ENCODE measurements at places on chromosomes 13 and 19.

DNA sequence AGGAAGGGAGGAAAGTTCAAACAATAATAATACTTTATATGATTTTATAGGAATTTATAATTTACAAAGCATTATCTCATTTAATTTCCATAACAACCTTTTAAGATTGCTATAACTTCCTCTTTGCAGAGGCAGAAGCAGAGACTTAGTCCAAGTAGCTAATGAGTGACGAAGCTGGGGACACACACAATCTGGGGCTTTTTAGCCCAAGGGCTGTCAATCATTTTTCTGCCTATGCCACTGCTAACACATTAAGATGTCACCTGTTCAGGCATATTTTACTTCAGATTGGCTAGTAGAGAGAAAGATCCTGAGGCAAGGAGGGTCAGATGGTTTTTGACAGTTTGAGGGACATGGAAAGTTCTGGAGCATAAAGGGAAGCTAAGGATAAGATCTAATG lies 12.6 kb downstream of the SCEL start:
- DNase-seq = no peak

- DNase-seq = no peak
These were observed 7.0 kb downstream of the CUL4A start for GRCh38 chr13:113216254-113217048.

DNA sequence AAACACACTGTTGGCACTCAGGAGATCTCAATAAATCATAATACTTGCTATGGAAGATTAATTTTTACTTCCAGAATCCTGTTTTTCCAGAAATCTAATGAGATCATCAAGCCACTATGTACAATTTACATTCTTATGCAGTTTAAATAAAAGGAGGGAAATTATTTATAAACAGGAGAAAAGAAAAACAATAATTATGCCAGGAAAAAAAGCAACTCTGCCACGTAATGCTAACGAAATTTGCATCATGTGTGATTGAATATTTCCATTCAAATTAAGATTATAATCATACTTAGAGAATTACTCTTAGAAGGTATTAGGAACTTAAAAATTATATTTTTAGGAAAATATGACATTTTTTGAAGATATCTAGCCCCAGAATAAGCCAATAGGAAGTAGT lies 13.0 kb downstream of the FAM124A start:
- no peak for DNase-seq

- no peak for DNase-seq
These were observed 94.1 kb upstream of the SLC7A1 start for GRCh38 chr13:29689548-29689947.

- no peak for DNase-seq
These were observed 161.7 kb downstream of the TEX29 start for GRCh38 chr13:111482126-111482525.

GRCh38 chr13:37481011-37481884 lies 117.3 kb downstream of the POSTN start:
- no peak for DNase-seq

GRCh38 chr19:29882719-29883105 lies 59.3 kb upstream of the URI1 start:
- no peak for DNase-seq

GRCh38 chr19:1859331-1859781 lies 4.0 kb downstream of the KLF16 start:
- no peak for DNase-seq

DNA sequence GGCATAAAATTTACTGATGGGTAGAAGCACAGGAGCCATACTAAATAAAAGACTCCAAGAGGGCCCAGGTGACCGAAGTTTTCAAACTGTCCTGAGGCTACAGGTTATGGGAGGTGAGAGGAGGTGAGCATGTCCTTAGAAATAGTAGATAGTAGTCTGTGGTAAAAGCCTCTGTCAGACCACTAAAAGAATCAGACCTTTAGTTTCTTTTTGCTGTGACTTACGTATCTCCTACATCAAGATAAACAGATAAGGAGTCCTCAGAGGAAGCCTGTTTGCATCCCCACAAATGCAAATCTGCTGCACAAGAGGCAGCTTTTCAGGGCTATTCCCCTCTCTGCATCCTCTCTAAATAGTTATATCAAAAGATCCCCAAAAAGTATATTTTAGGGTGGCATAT lies 711.6 kb upstream of the SLITRK6 start:
- no peak for DNase-seq

GRCh38 chr13:95783747-95784146 lies 106.8 kb downstream of the DNAJC3 start:
- DNase-seq = no peak

DNA sequence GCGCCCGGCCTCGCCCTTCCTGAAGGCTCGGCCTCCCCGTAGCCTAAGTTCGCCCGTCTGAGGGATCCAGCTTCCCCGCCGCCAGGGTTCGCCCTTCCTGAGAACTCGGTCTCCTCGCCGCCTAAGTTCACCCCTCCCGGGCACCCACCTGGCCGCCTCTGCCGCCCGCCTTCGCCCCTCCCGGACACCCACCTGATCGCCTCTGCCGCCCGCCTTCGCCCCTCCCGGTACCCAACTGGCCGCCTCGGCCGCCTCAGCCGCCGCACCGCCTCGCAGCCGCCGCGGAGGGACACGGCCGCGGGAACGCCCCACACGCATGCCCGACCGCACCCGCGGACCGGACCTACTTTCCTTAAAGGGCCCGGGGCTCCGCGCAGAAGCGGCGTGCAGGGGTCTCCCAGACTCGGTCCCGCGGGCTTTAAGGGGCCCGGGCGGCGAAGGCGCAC lies at the start of gene MOB3A:
TSS of gene MOB3A (minus strand) at position 293 of the 446 bp plus-strand sequence. CDS start 17,766 bp downstream, outside the sequence.
- peak; percentile 87 for DNase-seq

GRCh38 chr13:113905018-113905417 lies 41.1 kb upstream of the GAS6 start:
- no peak for DNase-seq

DNA sequence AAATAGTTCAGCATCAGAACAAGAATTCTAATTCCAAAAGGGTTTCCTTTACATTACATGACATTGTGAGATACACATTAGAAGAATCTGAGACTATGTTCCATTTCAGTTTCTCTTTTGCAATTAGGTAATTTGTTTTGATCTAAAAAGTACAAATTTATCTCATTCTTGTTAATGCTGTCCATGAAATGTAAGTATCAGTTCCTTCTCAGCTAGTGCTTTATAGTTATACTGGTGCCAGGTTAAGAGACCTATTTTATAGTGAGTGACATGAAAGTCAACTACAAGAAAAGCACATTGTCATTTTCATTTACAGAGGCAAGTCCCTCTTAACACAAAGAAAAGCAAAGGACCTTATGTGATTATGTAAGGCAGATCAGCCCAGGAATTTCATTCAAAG lies 43.9 kb downstream of the RCBTB2 start:
- no peak for DNase-seq

DNA sequence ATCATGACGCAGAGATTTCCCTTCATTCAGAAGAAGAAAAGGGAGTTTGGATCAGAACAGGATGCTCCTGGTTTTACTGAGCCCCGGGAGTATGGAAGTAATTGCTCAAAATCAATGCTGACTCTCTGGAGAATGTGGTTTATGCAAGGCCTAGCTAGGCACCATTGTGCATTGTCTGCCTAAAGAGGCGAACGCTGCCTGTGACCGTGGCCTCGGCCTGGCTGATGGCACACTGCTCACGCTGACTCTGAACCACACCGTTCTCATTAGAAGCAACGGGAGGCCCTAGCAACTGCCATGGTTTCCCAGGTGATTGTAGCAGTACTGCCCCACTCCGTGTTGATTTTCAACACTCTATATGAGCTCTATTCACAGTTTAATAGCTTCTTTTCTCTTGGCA lies 41.7 kb upstream of the UBL3 start:
- DNase-seq = no peak

DNA sequence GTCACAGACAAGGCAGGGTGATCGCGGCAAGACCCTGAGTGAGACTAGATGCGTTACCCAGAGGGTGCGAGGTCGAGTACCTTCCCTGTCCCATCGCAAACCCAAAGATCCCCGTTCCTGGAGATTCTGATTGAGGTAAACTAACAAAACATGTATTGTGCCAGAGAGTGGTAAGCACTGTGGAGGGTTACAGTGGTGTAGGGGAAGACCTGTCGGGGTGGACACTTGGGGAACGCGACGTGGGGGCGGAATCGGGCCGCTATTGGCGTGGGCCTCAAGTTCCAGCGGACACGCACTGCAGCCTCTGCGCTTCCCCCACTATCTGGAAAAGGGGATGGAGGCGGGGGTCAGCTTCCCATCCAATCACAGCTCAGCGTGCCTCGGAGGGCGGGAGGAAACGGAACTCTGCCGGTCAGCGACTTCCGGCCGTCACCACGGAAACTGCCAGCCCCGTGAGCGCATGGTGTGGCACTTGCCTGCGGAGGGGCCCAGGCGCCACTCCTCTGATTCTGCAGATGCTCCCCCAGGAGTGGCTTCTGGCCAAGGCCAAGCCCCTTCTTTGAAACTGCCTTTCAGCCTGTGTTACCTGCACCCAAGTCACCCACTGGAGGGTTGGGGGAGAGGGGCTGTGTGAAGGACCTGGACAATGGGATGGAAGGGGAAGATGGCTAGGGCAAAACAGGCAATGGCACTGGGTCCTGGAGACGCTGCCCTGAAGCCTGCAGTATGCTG lies 1.0 kb upstream of the UBE2M start:
- DNase-seq = peak; percentile 84

DNA sequence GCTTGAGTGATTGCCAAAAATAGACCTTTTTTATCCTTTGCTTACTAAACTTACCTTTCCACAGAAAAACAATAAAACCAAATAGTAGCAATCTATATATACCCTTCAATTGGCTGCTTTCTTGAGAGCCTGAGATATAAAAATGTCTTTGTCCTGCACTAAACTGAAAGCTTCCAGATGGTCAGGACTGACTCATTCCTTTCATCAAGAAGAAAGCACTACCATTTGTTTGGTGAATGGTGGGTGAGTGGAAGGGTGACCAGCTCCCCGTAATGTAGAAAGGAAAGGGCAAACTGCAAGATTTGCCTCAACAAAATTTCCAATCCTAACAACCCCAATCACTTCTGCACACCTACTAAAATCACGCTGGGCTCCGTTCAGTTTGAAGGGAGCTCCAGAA lies 67.8 kb downstream of the SACS start:
- DNase-seq = no peak

DNA sequence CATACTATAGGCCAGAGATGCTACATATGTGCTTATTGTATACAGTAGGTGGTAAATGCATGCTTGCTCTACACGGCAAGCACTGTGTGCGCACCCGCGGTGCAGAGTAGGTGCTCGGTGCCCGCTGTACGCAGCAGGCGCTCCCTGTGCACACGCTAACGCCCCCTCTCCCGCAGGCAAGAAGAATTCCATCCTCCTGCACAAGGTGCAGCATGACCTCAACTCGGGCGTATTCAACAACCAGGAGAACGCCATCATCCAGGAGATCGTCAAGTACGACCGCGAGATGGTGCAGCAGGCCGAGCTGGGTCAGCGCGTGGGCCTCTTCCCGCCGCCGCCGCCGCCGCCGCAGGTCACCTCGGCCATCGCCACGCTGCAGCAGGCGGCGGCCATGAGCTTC lies 17.7 kb downstream of the POLRMT start:
- no peak for DNase-seq

DNA sequence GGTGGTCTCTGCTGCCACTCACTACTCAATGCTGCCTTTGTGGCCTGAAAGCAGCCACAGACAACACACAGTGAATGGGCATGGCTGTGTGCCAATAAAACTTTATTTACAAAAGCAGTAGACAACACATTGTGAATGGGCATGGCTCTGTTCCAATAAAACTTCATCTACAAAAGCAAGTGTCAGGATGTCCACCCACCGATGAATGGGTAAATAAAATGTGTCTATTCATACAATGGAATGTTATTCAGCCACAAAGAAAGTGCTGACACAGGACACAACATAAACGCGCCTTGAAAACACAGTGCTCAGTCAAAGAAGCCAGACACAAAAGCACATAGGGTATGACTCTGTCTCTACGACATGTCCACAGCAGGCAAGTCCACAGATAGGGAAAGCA lies 20.1 kb downstream of the ZSCAN5A start:
- DNase-seq = no peak

- DNase-seq = peak; percentile 71
These were observed at the start of gene ZNF154 for GRCh38 chr19:57708641-57709361. Gene ZNF154, minus strand, starts transcription at chr19:57709204. Its CDS starts 233 bp downstream, at chr19:57708971.

- DNase-seq = no peak
These were observed 4.2 kb upstream of the MADCAM1 start for GRCh38 chr19:492091-492531.

- no peak for DNase-seq
These were observed 26.6 kb upstream of the DACT3 start for GRCh38 chr19:46687438-46688145.

GRCh38 chr19:13797058-13797440 lies 1.8 kb downstream of the ZSWIM4 start:
- DNase-seq = no peak

- DNase-seq = no peak
These were observed 439.8 kb downstream of the TDRD3 start for GRCh38 chr13:60836821-60837220.

DNA sequence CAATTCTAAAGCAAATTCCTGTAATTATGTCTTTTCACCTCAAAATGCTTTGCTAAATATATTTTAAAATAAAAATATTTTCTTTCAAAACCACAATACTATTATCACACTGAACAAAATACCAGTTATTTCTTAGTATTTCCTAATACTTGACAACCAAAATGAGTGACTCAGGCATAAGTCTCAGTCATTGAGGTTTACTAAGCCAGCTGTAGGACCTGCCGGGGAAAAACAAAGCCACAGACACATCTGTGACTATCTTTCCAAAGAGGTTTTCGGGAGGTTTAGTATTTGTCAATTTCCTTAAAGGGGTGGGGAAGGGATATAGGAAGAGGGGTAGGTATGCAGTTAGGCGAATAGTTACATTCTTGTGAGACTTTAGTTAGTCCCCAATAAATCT lies 3.2 kb upstream of the ZNF235 start:
- no peak for DNase-seq
